ENCODE measurements at places on chromosomes 3 and 15. TPM values are rescaled to one million over a fixed set of nuclear protein-coding genes. Genes with fewer than 3 reads are reported as not detected.

Gene TUSC7
- not detected for total RNA-seq

Gene WDR76
- total RNA-seq: 11.2 TPM

Gene SEMA3F
- 23.6 TPM for total RNA-seq

DNA sequence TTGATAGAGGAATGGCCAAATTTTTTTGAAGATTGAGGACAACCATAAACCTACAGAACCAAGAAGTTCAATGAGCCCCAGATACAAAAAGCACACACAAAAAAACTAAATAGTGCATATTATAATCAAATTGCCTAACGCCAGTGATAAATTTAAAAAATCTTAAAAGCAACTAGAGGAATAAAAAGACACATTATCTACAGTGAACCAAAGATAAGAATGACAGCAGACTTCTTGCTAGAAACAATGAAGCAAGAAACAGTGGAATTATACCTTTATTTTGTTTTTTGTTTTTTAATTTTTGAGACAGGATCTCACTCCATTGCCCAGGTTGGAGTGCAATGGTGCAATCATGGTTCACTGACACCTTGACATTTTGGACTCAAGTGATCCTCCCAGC lies 9.9 kb upstream of the SAMD7 start:
- DNase-seq: no peak

DNA sequence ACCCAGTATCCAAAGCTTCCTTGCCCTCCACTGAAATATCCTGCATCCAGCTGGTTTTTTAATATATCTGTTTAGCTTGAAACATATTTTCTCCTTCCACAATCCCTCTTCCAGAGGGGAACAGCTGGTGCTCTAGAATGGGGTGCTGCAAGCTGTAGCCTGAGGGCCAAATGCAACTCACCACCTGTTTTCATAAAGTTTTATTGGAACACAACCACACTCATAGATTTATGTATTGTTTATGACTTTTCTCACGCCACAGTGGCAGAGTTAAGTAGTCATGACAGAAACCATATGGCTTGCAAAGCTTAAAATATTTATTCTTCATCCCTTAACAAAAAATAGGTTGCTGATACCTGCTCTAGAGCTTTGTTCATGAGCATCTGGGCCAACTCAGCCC lies 298.7 kb downstream of the CLSTN2 start:
- no peak for DNase-seq

Gene SOX2
- total RNA-seq: 72.0 TPM

Gene IQCH
- 5.2 TPM for total RNA-seq

Measured in progenitor cell of endocrine pancreas (in vitro differentiated cells).